ENCODE measurements at places on chromosomes 16 and 17.

GRCh38 chr16:23691483-23692189, 12.9 kb downstream of the PLK1 start:
- no peak for DNase-seq

DNA sequence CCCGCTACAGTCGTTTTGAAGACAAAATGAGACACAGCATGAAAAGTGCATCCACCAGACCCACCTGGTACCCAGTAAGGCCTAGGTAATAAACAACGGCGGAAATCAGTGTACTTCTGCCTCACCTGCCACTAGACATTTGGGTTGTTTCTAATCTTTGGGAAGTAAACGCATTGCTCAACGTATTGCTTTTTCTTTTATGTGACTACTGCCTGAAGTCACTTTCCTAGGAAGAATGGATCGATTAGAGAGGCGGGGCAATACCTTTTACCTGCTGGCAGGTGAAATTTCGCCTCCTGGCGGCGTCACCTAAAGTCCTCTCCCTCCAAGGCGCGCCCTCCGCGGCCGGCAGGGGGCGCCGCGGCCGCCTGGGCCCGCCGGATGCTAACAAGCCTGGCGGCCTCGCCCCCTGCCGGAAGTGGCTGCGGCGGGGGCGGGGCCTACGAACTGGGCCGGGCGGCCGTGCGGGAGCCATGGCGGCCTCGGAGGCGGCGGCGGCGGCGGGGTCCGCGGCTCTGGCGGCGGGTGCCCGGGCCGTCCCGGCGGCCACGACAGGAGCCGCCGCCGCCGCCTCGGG, at the start of gene ATMIN:
TSS of gene ATMIN (plus strand) at position 445 of the 577 bp plus-strand sequence. CDS start at position 474, 29 bp downstream.
- peak; percentile 97 for DNase-seq

DNA sequence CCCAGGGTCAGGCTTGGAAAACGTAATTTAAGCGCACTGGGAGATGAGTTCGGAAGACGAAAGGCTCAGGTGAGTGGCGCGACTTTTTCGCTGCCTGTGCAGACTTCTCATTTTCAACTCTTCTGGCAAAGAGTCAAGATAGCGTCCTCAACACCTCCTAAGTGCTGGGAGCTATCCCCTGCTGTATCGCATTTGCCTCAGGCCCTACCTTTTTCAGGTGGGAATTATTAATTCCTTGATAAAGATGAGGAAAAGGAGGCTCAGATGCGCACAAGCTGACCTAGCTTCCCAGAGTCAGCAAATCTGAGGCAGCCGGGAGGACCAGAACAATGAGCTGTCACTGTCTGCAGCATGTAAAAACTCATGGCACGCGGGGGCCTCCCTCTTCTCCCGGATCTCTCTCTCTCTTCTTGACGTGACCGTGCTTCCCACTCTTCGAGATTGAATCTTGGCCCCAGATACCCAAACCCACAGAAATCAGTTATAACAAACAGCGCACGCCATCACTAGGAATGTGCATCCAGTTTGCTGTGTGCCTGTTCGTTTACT, 512 bp upstream of the ADAMTS18 start:
- no peak for DNase-seq

DNA sequence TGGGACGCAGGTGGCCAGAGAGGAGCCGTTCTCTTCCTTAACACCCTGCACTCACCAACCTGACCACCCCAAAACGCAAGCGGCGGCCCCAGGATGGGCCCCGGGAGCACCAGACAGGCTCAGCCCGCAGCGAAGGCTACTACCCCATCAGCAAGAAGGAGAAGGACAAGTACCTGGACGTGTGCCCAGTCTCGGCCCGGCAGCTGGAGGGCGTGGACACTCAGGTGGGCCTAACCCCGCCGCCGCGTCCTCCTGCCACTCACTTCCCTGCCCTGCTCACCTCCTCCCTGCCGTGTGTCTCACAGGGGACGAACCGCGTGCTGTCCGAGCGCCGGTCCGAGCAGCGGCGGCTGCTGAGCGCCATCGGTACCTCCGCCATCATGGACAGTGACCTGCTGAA, 4.6 kb upstream of the HSD3B7 start:
- no peak for DNase-seq

DNA sequence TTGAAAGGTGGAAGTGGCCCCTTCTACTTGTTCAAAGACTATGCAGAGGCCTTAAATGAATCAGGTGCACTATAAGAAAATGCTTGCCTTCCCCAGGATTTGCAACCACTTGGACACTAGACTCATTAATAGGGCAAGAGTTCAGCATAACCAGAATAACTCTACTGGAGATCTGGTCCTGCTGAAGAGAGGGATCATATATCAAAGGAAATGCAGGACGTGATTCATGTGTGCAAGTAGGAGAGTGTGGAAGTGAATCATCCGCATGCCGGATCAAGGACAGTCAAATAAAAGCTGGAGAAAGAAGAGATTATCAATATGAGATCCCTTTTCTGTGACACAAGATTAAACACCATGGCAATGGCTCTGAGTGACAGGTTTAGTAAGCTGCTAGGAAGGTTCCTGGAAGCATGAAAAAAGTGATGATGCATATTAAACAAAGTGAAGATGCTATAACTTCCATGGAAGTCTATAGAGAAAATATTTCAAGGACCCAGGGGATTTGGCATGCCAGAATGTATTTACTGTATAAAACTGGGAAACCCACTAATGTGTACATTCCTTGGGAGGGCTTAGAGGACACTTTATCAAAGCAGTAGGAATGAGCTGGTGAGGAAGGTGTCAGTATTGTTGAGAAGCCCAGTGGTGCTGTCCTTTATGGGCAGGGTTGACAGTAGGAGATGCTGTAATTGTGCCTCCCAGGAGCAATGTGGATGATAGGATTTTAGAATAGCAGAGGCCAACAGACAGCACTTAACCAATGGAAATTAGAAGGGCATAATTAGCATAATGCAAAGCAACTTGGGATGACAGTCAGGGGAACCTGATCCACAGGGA, 133.1 kb downstream of the ABCA8 start:
- peak; percentile 90 for DNase-seq

DNA sequence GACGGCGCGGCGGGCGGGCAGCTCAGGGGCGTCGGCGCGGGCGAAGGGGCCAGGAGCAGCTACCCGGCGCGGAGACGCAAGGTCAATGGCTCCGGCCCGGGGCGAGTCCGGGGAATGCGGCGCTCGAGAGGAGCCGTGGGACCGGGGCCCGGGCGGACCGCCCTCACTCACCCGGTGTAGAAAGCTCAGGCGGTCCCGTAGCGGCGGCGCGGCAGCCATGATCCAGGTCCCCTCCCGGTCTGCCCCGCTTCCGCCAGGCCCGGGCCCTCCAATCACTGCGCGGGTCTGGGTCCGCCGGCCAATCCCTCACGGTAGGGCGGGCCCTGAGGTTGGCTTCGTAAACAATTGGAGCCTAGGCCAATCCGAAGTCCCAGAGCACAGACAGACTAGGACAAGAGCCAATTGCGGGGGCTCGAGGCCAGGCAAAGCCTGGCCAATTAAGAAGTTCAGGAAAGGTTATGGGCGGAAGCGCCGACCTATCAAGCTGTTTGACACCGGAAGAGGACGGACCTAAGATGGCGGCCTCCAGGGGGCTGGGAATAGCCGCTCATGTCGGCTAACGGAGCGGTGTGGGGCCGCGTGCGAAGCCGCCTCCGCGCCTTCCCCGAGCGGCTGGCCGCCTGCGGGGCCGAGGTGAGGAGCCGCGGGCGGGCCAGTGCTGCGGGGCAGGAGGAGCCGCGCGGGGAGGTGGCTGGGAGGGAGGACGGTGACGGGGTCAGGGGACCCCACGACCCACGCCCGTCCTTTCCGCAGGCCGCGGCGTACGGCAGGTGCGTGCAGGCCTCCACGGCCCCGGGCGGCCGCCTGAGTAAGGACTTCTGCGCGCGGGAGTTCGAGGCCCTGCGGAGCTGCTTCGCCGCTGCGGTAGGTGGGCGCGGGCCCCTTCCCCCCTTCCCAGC, at the start of the genes NDUFAF8 and TEPSIN:
TSS of gene NDUFAF8 (plus strand) at position 504 of the 899 bp plus-strand sequence. CDS start at position 550, 46 bp downstream.
TSS of gene TEPSIN (minus strand) at position 241 of the 899 bp plus-strand sequence. CDS start at position 219, 22 bp downstream.
- peak; percentile 100 for DNase-seq

DNA sequence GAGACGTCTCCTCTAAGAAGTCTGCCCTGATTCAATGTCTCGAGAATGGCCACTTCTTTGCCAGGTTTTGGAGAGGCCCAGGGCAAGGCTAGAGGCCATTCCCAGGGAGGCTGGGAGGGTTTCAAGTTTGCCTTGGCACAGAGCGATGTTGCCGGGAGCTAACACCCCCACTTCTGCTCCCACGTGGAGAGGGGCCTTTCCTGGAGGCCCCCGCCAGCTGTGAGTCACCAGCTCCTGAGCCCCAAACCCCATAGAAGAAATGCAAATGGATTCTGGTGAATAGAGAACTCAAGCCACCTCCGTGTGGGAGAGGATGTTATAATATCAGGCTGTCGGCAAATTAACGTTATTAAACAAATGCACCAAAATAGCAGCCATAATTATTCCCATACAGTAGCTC, 62.2 kb downstream of the CACNG5 start:
- DNase-seq, result no peak

DNA sequence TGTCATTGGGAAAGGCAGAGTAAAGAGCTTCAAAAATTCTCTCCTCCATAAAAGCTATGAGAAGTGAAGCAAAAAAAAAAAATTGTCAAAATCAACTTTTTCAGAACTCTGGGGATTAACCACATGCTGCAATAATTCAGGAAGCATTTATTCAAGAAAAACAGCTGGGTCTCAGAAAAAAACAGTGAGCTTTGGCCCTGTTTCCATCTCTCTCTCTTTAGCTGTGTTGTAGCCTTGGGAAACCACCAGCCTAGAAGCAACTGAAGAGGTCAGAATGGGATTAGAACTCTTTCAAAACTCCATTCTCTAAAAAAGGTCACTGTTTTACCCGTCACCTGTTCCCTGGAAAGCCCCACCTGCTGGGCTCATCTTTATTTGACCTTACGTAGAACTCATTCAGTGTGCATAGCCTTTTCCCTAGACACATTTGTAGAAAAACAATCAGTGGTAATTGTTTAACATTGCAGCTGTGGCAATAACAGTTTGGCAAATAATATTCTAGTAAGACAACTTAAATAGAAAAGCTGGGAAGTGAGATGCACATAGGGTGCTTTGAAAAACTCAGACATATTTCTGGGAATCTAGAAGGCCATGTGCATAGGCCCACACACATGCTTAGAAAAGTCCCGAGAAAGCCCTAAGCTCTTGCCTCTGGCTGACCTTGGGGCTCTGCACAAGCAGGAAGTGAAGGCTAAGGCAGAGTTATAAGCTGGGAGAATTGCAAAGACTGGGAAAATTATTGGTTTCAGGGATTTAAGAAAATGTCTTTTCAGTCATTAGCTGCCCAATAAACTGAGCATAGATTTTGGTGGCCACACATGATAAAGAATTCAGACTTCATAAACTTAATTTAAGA, 18.0 kb downstream of the SLC5A11 start:
- no peak for DNase-seq

GRCh38 chr17:83182620-83183101, 103.3 kb downstream of the METRNL start:
- no peak for DNase-seq

DNA sequence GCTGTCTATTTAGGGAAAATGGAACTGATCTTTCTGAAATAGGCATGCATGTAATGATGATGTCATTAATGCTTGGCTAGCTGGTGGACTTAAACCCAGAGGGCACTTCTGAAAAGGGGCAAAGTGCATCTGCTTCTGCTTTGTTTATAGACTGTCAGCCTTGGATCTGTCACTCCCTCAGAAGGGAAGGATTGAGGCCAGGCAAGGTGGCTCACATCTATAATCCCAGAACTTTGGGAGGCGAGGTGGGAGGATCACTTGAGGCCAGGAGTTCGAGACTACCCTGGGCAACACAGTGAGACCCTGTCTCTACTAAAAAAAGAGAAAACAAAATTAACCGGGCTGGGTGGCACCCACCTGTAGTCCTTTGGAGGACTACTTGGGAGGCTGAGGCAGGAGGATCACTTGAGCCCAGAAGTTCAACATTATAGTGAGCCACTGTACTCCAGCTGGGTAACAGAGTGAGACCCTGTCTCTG, 185.5 kb downstream of the WWOX start:
- DNase-seq, result no peak

GRCh38 chr16:27838536-27839175, 224.9 kb downstream of the GSG1L start:
- DNase-seq, result no peak

GRCh38 chr16:71883168-71883848, 674 bp downstream of the ZNF821 start:
- peak; percentile 42 for DNase-seq

DNA sequence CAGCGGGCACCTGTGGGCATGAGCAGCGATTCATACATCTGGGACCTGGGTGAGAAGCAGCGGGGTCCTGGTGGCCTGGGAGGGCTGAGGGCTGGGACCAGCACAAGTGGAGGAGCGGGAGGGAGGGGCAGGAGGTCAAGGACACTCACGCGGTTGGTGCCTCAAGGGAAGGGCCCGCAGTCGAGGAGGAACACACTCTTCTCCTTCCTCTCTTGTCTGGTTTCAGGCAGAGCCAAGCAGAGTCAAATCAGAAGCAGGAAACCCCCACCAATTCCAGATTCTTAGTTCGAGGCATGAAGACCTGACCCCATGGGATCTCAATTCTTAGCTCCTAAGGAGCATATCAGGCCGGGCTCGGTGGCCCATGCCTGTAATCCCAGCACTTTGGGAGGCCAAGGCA, 15.7 kb downstream of the DNAI2 start:
- no peak for DNase-seq

DNA sequence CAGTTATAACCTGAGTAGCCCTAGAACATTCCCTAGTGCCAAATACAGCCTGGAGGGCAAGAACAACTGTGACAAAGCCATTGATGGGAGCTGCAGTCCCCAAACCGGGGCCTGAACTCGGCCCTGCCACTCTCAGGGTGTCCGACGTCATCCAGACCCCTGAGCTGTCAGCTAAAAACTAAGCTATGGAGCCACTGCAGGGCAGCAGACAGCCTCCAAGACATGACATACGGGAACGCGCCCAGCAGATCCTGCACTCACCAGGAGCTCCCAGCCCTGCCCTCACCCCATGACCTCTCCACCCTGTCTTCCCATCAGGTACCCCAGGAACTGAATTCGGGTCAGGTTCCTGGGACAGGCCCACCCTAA, 28.4 kb downstream of the KDM8 start:
- DNase-seq, result no peak

DNA sequence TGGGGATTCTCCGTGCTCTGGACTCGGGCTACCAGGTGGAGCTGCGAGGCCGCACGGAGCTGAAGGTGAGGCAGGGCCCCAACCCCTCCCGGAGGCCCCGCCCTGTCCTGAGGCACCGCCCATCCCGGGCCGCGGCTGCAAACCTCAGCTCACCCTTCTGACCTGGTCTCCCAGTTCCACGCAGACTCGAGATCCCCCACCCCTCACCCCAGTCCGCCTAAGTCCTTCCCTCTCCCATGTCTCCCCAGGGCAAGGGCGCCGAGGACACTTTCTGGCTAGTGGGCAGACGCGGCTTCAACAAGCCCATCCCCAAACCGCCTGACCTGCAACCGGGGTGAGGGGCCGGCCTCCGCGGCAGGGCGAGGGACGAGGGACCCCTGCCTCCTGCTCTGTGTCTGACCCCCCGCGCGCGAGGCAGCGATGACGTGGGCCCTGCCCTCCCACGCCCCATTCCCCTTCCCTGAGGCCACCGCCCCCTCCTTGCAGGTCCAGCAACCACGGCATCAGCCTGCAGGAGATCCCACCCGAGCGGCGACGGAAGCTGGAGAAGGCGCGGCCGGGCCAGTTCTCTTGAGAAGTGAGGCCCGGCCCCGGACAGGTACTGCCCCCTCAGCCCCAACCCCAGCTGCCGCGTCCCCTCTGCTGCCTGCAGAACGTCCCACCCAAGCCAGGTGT, 13.7 kb downstream of the GUCY2D start:
- DNase-seq, result no peak
